ENCODE measurements at places on chromosomes 7 and 10.

- peak; percentile 49 for DNase-seq
These were observed 11.0 kb downstream of the MINDY3 start for GRCh38 chr10:15849316-15849715.

DNA sequence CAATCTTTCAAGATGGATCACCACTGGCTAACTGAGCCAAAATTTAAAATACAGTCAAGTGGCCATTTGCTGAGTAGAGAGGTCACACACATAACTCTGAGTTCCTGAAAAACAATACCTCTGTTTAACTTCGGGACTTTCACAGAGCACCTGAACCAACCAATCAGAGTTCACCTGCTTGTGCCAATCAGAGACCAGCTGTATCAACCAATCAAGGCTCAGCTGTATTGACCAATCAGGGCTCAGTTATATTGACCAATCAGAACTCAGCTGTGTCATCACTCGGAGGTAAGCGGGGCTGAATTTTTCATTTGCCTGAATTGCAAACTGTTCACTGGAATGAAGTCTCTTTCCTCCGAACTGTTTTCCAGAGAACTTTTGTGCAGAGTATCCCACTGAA lies 10.0 kb upstream of the CPXM2 start:
- no peak for DNase-seq

DNA sequence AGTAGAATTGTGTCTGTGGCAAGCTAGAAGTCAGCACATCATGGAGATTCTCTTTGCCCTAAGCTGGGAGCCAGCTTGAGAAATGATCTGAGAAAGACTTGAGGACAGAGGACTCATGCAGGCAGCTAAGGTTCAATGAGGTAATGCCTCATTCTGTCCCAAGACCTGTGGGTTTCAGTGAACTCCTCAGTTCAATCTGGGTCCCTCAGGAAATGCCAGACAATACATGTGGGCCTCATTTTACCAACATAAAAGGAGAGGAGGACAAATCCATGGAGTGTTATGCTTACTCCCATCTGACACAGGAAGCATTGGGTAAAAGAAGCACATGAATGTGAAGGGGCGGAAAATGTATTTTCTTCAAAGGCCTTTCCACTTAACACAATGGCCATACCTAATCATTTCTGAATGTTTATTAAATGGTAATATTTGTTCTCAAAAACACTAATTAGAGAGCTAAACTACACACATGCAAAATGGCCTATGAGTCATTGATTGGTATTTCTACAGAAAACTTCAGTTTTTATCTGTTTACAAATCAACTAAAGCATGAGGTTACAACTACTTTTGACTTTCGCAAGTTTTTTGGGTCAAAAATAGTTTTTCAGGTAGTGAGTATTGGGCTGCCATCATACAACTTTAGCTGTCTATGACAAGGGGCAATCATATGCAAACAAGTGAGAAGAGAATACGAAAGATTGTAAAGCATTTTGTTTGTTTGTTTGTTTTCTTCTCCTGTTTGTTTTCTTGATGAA lies 205.3 kb downstream of the CHRM2 start:
- DNase-seq, result no peak

GRCh38 chr7:105638902-105639495 lies 57.7 kb upstream of the EFCAB10 start:
- DNase-seq, result no peak

- no peak for DNase-seq
These were observed 63.7 kb downstream of the TACC2 start for GRCh38 chr10:122052701-122053100.

DNA sequence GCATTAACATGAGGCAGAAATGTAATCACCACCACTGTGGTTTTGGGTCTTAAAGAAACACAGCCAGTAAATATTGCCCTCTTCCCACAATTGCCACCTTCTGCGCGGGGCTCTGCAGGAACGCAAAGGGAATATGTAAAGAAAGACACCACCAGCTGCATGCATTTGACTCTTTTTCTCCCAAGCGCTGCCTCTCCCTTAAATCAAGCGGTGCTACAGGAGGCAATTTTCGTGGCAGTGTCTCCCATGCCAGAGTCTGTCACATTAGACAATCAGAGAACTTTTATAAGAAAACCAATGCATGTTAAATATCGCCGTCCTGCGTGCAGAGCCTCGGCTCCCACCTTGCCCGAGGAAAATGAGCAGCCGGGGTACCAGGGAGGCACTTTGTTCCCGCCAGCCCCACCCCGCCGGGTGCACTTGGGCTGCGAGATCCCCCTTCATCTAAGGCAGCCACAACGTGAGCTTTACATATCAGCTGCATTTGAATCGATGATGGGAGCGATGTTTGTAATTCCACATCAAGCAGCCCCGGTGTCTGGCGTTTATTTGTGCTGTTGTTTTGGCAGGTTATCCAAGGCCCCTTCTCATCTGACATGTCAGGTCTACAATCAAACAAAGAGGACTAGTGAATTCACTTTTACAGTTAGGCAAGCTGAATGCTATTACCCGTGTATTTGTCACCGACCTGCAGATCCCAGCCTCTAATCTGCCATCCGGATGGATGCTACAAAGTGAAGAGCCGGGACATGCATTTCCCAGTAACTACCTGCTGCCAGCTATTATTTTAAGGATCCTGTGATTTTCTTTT lies 72.3 kb upstream of the MGMT start:
- no peak for DNase-seq

- no peak for DNase-seq
These were observed 158.9 kb downstream of the KLF6 start for GRCh38 chr10:3625959-3626751.

DNA sequence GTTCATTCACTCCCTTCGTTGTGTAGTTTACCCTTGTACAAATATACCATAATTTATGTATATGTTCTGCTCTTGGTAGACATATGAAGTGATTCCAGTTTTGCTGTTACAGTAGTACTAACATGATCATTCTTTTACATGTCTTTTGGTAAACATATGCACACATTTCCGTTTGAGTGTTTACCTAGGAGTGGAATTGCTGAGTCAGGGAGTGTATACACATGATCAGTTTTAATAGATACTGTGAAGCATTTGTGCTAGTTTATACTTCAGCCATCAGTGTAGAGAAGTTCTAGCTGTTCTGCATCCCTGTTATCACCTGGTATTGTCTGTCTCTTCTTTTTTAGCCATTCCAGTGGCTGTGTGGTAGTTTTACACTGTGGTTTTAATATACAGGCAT lies 34.5 kb upstream of the CYP26C1 start:
- DNase-seq, result no peak

- no peak for DNase-seq
These were observed 33.9 kb upstream of the LRRN3 start for GRCh38 chr7:111057066-111057465.

DNA sequence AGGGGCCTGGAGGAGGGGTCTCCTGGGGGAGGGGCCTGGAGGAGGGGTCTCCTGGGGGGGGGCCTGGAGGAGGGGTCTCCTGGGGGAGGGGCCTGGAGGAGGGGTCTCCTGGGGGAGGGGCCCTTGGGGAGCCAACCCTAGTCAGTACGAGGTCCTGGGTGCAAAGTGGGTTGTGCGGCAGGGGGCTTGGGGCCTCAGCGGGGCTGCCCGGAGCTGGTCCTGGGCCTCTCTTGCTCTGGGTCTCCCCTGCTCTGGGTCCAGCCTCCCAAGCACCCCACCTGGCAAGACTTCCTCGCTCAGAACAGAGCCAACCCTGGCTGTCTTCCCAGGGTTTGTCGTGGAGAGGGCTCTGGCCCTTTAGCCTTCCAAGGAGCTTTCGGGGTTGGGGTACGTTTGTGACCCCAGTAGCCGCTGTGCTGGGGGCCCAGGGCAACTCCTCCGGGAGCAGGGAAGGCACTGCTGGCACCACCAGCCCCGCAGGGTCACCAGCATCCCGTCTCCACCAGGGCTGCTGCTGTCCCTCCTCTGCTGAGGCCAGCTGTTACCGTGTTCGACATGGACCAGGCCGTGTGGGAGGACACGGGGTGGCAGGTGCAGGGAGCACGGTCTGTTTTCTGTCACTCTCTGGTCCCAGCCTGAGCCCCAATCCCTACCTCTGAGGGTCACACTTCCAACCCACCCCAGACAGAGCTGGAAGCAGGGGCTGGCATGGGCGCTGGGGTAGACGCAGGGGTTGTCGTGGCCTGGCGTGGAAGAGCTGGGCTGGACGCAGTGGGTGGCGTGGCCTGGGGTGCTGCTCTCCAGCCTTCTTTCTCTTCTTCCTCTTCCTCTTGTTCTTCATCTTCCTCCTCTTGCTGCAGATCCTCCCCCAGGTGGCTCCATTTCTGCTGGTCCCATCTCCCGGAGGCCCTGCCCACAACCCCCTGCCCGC lies 22.8 kb downstream of the PWWP2B start:
- peak; percentile 78 for DNase-seq

- DNase-seq, result no peak
These were observed 1.3 kb upstream of the GFRA1 start for GRCh38 chr10:116274064-116274904.

DNA sequence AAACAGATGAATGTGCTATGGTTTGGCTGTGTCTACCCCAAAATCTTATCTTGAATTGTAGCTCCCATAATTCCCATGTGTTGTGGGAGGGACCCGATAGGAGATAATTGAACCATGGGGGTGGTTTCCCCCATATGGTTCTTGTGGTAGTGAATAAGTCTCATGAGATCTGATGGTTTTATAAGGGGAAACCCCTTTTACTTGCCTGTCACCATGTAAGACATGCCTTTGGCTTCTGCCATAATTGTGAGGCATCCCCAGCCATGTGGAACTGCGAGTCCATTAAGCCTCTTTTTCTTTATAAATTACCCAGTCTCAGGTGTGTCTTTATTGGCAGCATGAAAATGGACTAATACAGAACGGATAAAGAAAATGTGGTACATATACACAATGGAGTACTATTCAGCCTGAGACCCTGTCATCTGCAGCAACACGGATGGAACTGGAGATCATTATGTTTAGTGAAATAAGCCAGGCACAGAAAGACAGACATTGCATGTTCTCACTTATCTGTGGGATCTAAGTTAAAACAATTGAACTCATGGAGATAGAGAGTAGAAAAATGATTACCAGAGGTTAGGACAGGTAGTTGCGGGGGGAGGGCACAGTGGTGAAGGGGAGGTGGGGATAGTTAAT lies 587.6 kb upstream of the NRP1 start:
- DNase-seq, result no peak

DNA sequence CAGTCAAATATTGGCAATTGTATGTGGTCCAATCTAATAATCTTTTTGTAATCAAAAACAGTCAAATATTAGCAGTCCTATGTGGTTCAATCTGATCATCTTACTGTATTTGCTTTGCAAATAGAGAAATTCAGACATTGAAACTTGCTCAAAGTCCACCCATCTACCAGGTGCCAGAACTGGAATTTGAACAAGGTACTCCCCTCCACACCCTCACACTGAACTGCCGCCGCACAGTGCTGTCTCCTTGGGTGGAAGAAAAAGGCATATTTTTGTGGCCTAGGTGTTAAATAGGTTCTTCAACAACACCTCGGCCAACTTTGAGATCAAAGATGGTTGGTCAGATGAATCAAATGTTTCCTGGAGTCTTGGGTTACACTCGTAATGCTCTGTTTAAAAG lies 544.2 kb upstream of the GALNT17 start:
- DNase-seq, result no peak

DNA sequence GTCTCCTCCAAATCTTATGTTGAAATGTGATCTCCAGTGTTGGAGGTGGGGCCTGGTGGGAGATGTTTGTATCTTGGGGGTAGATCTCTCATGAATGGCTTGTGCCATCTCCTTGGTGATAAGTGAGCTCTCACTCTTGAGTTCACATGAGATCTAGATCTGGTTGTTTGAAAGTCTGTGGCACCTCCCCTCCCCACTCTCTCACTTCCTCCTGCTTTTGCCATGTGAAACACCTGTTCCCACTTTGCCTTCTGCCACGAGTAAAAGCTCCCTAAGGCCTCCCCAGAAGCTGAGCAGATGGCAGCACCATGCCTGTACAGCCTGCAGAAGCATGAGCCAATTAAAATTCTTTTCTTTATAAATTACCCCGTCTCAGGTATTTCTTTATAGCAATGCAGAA lies 23.5 kb downstream of the TMEM229A start:
- DNase-seq, result no peak

GRCh38 chr7:131305152-131305551 lies 22.5 kb upstream of the MKLN1 start:
- no peak for DNase-seq

Measured in GF-D8 (cell line).